Fibroblast of skin of left biceps (primary cell): ENCODE measurements at places on chromosomes 5 and 9.

DNA sequence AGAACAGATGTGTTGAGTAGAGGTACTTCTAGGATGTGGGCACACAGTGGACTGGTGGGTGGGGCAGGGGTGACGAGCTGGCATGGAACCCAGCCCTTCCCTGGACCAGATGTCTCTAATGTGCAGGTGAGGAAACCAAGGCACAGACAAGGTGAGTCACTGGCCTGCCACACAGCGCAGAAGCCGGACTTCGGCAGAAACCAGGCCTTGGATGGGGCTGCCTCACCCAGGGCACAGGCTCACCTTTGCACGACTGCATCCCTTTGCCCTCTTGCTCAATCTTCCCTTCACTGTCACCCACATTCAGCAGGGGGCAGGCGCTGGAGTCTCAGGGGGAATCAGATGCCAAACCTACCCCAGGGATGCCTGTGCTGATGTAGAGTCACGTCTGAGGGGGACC lies 65.4 kb upstream of the LMX1B start:
- no peak for DNase-seq

- no peak for DNase-seq
Observed at GRCh38 chr5:9062873-9063272, 483.0 kb downstream of the SEMA5A start.

DNA sequence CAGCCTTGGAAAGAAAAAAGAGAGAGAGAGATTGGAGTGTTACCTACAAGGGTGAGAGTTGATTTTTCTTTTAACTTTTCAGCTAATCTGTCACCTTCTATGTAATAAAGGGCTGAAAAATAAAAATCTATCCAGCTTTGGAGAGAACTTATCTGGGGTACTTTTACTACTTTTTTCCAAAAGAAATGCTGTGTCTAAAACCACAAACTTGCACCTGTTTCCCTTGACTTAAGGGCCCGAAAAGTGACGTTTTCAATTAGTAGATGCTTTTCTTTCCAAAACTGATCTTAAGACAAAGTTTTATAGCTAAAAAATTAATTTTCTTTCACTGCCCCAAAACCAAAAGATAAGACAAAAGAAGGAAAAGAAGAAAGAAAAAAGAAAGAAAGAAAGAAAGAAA lies 48.8 kb downstream of the SMIM23 start:
- no peak for DNase-seq

- DNase-seq, result no peak
Observed at GRCh38 chr5:161757223-161757622, 71.7 kb downstream of the GABRA6 start.

DNA sequence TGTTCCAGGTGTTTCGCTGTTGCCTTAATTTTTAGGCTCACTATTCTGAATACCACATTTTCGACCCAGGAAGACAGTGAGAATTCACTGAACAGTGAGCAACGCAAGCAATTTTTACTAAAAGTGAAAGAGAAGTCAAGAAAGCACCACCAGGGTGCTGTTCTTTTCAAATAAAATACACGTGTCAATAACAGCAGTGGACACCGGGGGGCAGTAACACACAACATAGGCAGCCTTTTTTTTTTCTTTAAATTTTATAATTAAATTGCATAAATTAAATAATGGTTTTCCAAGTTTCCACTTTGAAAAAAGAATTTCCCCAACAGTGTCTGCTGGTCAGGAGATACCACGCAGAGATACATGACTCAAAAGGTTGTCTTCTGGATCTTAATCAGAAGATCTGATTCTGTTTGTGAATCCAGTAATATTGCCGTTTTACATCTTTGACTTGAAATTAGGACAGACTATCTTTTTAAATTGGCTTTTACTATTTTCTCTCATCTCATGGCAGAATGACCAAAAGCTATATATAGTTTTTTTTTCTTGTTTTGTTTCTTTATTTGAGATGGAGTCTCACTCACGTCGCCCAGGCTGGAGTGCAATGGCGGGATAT lies 47.1 kb upstream of the SH3GL2 start:
- peak; percentile 3 for DNase-seq

DNA sequence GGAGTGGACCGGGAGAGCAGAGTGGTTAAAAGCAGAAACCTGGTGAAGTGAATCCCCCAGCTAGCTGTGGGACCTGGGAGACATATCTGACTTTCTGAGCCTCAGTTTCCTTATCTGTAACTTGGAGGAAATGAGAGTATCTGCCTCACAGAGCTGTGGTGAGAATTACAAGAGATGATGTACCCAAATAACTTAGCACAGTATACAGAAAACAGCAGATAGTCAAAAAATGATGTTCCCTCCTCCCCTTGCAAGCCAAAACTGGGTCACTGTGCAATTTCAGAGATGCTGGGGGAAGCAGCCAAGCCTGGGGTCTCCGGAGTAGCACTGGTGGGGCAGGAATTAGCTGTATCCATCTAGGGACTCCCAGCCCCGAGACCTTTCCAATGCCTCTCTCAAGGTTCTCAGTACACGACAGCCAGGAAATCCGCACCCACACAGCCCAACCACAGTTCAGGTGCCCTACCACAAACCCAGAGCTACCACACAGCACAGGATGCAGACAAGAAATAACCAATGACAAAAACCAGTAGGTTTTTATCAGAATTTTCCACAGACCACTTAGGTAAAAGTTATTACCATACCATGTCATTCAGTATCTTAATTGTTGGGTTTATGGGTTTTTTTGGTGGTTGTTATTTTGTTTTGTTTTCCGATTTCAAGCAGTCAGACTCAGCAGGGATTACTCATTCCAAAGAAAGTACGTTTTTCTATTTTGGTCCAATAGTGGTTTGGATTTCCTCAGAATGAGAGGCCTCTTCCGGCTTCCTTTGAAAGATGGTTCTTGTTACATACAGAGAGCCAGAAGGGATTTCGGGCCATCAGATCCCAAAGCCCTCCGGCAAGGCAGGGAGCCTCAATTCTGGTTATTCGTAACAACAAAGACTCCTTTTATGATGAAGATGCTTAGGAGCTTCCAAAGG lies 4.9 kb upstream of the HRH2 start:
- no peak for DNase-seq

GRCh38 chr5:82549263-82549662 lies 271.1 kb upstream of the RPS23 start:
- no peak for DNase-seq

GRCh38 chr5:144103611-144104485 lies 66.6 kb downstream of the YIPF5 start:
- no peak for DNase-seq

DNA sequence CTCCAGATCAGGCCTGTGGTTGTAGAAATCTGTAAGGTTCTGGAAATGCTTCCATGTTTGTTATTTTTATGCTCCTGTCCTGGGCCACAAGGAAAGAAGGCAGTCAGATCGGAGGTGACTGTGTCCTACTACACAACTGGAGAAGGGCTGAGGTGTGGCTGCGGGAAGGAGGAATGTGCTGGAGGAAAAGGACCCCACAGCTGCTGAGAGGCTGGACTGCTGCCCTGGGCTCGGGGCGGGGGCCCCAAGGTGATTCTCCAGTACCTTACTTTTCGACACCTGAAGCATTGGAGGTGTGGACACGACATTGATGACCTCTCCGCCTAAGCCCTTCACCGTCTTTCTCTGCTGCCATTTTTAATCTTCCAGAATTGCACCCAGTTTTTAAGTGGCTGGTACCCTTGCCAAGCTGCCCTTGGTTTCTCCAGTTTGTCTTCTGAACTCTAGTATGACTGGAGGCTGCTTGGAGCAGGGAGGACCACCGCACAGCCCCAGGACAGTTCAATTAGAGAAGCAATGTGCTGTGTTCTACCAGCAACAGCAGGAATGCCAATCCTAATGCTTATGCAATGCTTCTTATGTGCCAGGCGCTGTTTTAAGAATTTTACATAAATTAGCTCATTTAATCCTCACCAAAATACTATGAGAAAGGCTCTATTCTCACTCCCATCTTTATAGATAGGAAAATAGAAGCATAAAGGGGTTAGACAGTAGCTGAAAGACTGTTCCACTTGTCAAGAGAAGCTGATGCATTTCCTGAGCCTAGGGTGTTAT lies 13.5 kb upstream of the ANKRD33B start:
- DNase-seq, result no peak

DNA sequence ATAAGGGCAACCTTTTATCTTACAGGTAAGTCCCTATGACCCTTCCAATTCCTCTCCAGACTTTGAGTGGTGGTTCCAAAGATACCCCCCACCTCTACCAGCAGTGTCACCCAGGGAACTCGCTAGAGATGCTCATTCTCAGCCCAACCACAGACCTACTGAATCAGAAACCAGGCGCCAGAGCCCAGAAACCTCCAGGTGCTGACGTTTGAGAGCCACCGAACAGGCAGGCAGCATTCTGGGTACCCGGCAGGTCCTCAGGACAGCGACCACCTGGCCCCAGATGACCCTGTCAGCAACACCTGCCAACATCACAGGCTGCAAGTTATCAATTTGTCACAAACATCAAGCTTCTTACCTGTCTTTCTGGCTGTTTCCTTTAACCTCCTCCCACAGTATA lies 19.5 kb downstream of the RAPGEF1 start:
- no peak for DNase-seq
